ENCODE measurements at places on chromosomes 3 and 15.

- no peak for DNase-seq
Observed at GRCh38 chr3:19384868-19385267, 236.6 kb downstream of the KCNH8 start.

DNA sequence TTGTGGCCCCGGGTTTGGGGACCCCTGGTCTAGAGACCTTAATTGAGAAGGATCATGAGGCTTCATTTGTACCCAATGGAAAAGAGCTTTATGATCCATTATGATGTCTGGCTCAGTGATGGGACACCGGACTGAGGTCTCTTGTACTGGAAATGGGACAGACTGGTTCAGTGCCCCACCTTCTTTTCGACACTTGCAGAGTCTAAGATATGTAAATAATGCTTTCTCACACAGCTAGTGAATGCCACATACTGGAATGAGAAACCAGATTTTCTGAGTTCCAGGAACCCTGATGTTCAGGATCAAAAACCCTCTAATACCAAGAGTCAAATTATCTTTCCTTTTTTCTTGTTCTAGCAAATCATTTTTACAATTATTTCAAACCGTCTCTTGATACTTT, 116.3 kb upstream of the ARPP21 start:
- no peak for DNase-seq

DNA sequence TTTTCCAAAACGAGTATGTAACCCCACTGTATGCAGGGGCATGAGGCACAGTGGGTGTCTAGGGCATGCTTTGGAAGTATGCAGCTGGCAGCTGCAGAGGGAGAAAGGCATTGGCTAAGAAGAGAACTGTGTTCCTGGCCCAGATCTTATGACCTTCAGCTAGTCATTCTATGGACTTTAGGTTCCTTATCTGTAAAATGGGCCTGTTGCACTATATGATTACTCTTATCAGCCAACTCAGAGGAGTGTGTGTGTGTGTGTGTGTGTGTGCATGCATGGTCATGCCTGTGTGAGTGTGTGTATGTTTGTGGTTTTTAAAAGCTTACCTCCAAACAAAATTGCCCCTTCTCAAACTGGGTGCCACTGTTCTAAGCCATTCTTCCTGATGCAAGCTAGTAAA, 27.4 kb upstream of the CHST2 start:
- no peak for DNase-seq

DNA sequence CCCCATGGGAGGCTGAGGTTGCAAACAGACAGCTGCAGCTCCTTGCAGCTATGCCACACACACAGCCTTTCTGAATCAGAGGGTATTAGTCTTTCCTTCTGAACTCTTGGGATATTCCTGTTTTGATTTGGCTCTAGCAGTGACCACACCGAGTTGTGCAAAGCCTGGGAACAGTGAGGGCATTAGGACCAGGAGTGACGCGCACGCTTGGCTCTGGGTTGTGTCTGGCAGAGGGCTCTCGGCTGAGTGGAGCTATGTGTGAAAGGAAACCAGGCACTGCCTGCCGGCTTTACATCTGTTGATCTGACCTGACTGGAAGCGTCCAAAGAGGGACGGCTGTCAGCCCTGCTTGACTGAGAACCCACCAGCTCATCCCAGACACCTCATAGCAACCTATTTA, at the start of gene GALNT15:
Gene GALNT15 (plus strand): TSS at position 292 of the 400 bp plus-strand sequence. CDS start 472 bp downstream, outside the sequence.
- DNase-seq: peak; percentile 47

DNA sequence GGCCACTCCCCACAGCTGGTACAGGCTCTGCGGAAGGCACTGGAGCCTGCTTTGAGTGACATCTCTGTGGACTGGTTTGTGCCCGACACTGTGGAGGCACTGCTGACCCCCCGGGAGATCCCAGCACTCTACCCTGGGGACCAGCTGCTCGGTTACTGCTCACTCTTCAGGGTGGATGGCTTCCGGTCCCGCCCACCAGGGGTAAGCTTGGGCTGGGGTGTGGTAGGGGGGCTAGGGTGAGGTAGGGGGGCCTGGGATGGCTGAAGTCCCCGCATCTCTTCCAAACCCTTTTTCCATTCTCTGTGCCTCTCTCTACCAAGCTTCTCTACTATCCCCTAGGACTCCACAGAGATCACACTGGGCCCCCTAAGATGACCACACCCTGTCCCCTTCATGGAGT, 7.8 kb downstream of the VWA5B2 start:
- no peak for DNase-seq

DNA sequence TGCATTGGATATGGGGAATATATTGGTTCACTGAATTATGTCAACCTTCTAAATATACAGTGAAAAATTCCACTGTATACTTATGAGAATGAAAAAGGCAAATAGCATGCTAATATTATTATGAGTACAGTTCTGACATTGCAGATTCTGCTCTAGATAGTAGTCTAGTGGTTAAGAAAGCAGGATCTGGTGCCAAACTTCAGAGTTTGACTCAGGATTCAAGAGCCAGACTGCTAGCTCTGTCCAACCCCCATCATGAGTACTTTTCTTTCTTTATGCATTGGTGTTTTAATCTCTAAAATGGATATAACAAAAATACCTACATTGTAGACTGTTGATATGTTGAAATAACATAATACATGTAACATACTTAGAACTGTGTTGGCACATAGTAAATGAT, 57.3 kb upstream of the PLSCR4 start:
- DNase-seq: no peak

DNA sequence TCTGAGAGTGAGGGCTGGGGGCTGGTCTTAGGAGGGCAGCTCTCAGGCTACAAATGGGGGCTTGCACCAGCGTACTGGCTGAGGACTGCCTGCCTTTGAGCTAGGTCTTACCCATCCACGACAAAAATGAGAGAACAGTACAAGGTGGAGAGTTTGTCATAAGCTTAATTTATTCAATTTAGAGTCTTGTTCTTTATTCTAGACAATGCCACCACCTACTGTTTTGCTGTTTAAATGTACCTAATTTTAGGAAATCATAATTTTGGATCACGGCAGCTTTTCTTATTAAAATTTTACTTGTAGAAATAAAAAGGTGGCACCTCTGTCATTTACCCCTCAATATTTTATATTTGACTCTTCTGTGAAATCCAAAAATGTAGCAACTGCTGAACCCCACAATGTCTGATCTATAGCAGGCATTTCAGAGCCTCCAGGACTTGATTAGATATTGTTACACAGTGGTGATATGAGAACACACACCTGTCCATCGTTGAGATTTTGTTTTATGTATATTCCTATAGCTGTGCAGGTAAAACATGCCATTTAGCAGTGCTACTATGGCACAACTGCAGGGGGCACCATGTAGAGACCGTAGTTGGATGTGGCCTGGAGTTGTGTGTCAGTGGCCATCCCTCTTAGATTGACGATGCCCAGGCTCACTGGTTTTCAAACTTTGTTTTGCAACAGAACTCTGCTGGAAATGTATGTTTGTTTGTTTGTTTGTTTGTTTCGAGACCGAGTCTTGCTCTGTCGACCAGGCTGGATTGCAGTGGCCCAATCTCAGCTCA, 88.6 kb downstream of the SLCO3A1 start:
- no peak for DNase-seq

- no peak for DNase-seq
Observed at GRCh38 chr15:57184502-57184901, 191.8 kb upstream of the CGNL1 start.

DNA sequence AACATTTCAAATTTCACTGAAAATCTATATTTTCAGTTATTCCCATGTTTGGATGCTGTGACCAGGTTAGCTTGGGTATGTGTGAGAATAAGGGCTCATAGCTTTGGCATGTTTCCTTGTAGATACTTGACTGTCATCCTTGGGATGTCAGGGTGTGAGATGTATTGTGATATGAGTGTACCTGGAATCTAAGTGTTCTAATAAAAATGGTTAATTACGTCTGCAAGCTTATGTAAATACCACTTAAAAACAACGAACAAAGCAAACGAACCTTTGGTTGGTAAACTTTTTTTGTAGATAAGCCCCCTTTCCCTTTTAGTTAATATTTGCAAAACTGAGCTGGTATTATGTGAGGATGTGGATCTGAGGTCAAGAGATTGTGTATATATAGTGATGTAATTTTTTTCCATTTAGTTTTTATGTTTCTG, 63.5 kb downstream of the FNDC3B start:
- DNase-seq: no peak

DNA sequence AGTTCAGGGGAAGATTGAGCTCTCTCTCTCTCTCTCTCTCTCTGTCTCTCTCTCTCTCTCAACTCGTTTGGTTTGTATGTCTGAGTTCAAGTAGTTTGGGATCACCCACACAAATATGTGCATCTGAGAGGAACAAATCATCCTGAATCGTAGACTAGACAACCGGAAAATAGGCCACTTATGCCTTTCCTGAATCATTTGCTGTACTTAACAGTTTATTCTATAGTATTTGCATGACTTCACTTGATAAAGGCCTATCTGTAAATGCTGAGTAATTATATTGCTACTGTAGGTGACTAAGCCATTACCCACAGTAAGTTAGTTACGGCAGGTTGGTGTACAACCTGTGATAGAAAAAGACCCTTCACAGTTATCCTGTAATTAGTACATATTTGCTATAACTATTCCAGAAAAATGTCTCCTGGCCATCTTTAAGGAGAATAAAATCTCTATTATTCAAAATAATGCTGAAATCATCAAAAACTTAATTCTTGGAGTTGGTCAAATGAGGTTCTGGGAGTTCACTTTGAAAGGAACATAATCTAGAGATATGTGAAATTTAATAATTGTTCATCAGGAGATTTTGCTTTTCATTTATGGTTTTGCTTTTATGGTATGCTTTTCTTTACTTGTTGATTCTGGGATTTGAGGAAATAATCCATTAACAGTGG, 31.1 kb downstream of the OXSM start:
- no peak for DNase-seq

GRCh38 chr15:90413411-90414379, 25.7 kb downstream of the IQGAP1 start:
- no peak for DNase-seq

DNA sequence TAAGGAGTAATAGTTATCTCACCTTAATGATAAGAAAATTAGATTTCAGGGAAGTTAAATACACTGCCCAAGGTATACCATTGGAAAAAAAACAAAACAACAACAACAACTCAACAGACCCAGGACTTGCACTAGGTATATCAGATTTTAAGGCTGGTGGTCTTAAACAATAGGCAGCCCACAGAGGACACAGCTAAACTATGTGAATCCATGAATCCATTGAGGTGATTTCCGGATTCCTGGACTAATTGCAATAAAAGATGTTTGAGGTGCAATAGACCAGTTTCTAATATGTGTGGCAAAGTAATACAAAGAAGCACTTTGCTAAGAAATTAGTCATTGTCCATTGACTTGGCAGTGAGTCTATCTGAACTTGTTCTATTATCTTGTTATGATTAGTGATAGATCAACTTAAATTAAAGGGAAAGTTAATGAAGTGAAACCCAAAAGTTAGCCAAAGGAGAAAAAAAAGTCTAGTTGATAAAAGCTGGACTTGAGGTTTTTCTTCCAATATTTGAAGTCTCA, 60.9 kb upstream of the MAGI1 start:
- DNase-seq: no peak

- DNase-seq: no peak
Observed at GRCh38 chr3:24837601-24838000, 343.0 kb upstream of the THRB start.

- DNase-seq: no peak
Observed at GRCh38 chr3:12393894-12394293, 90.4 kb upstream of the TSEN2 start.
